Fibroblast of skin of scalp (primary cell): ENCODE measurements at places on chromosomes 11 and 22.

- DNase-seq = peak; percentile 89
Observed at GRCh38 chr22:48492366-48493320, 1335.0 kb downstream of the BRD1 start.

- DNase-seq = peak; percentile 8
Observed at GRCh38 chr11:109338131-109338530, 83.9 kb upstream of the C11orf87 start.

DNA sequence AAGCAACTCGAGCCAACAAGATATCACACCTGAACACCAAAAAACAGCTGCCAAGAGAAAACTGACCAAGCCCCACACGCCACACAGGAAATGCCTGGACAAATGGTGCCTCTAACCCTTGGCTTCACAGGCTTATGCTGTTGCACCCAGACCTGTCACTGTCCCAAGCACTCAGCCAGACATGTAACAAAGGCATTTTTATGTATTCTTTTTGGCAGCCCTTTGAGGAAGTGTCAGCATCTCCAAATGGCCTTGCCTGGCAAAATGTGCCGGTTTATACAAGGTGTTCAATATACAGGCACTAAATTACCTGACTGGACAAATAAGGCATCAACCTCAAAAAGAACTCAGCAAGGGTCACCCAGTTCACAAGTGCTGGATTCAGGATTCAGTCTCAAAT lies 6.1 kb downstream of the HDHD5 start:
- DNase-seq = no peak

DNA sequence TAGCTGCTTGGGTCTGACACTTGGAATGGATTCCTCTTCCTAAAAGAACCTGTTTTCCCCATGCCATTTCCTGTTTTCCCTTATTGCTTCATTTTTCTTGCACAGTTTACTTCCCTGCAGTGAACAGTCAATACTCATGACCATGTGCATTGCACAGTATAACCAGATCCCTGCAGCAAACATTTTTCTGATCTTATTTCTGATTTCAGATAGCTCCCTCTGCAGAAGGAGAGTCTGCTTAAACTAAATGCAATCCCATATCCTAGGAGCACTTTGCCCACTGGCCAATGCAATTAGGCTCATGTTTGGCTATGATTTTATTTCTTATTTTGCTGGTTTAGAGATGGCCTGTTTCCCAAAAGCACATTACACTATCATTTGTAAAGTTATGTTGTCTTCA lies 96.7 kb upstream of the CD44 start:
- DNase-seq = no peak

DNA sequence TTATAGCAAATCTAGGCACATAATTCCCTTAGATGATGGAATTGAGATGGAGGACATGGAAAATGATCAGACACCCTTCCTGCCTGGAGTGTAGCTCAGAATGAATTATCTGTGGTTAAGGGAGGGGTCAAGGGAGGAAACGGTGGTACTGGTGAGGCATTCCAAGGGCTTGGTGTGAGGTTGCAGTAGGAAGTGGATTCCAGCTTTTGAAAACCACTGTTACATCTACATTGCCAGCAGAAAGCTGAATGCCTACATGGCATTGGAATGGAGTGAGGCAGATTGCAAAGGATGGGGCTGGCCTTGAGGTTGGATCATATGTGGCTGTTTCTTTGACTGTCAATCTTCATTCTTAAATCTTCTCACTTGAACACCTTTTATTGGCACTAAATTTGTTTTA lies 684.4 kb downstream of the NTM start:
- peak; percentile 98 for DNase-seq

DNA sequence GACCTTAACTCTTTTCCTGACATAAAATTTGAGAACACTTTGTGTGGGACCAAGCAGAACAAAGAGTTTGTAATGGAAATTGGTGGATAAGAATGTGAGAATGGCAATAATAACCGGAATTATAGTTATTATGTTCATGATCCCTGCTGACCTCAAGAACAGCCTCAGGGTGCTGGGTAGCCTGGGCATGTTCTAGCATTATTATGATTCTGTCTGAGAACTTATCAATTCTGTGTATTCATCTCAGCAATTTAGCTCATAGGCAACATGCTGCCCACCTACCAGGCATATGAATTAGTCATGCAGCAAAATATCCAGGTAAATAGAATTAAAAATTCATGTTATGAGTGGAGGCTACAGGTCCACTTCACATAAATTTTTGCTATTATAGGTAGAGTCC lies 61.9 kb downstream of the CTSC start:
- no peak for DNase-seq

DNA sequence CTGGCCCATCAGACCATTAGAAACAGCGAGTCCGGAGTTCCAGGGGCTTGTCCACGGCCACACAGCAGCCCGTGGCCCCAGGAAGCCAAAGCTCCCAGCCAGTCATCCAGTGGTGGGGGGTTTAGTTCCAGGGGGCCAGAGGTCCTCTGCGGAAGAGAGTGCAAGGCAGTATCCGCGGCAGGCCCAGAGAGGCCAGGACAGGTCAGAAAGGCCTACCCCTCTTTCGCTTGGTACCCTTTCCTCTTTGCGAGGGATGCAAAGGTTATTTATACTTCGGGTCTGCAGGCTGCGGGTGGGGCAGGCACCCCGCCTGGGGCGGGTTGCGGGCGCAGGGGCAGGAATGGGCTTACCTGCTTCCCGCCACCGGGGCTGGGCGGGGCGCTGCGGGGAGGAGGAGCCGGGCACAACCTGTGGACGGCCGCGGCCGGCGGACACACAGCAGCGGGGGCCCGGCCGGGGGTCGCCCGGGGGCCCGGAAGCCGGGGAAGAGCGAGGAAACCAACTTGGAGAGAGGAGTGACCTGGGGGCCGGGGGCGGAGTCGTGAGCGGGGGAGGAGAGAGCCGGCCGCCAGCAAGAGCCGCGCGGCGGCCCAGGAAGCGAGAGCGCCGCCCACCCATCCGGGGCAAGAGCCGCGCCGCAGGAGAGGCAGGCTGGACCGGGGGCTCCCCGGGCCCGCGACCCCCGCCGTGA lies at the start of gene SH3BP1:
Gene SH3BP1 (plus strand): TSS at position 600 of the 691 bp plus-strand sequence. CDS start 119 bp downstream, outside the sequence.
- DNase-seq = peak; percentile 37

DNA sequence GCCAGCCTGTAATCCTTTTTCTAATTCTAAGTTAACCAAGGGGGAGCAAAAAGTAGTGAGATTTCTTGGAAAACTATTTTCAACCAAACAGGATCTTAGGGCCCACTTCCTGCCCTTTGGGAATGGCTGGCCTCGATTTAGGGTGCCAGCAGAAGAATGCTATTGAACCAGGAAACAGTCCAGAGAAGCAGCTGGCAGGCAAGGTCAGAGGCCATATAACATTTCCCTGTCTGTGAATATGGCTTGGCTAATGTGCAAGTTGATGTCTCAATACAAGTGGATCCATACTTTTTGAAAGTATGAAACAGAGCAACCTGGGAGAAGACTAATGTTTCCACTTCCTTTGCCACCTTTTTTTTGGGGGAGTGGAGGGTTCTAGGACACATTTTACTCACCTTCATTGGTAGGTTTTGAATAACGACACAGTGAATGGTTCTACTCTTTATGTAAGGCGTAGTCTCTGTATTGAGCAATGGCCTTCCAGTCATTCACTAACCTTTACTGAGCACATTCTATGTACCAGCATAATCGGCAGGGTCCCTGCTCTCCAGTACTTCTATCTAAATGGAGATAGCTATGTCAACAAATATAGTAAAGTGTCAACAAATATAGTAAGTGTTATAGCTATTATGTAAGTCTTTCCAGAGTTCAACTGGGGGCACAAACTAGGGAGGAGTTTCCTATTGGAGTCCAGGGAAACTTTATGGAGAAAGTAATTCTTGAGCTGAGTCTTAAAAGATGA lies 34.2 kb upstream of the RRM1 start:
- DNase-seq = no peak

GRCh38 chr22:46379066-46379930 lies 43.8 kb downstream of the TRMU start:
- DNase-seq = no peak

GRCh38 chr11:97229936-97230335 lies 840.1 kb downstream of the JRKL start:
- DNase-seq = no peak

GRCh38 chr11:101439488-101439887 lies 144.3 kb downstream of the TRPC6 start:
- DNase-seq = no peak

- no peak for DNase-seq
Observed at GRCh38 chr11:67055812-67056211, 835 bp upstream of the RHOD start.

GRCh38 chr11:833849-834311 lies 1.1 kb downstream of the CD151 start:
- no peak for DNase-seq

- no peak for DNase-seq
Observed at GRCh38 chr22:46536537-46537224, 739 bp downstream of the CELSR1 start.

- no peak for DNase-seq
Observed at GRCh38 chr22:44765571-44766285, 13.4 kb downstream of the ARHGAP8 start.

DNA sequence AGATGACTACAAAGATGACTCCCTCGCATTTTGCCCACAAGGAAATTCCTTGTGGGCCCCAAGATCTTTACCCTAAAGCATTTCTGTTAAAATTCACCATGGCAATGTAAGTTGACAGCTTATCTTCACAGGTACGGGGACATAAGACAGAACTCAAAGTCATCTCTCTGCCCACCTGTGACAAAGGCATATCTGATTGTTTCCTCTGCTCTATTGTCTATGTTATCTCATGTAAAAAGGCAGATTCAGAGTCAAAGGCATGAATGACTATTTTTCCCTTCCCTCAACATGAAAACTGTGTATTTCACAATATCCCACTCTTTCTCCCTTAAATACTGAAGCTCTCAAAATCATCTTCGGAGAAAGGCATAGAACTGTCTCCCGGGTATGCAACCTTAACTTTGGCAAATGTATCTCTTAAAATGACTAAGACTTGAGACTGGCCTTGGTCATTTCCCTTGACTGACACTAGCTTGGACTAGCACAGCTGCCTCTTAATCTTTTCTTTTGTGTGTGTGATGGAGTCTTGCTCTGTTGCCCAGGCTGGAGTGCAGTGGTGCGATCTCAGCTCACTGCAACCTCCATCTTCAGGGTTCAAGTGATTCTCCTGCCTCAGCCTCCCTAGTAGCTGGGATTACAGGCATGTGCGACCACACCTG lies 103.2 kb downstream of the MICAL3 start:
- no peak for DNase-seq

- peak; percentile 68 for DNase-seq
Observed at GRCh38 chr22:39254789-39255298, 10.1 kb upstream of the PDGFB start.

DNA sequence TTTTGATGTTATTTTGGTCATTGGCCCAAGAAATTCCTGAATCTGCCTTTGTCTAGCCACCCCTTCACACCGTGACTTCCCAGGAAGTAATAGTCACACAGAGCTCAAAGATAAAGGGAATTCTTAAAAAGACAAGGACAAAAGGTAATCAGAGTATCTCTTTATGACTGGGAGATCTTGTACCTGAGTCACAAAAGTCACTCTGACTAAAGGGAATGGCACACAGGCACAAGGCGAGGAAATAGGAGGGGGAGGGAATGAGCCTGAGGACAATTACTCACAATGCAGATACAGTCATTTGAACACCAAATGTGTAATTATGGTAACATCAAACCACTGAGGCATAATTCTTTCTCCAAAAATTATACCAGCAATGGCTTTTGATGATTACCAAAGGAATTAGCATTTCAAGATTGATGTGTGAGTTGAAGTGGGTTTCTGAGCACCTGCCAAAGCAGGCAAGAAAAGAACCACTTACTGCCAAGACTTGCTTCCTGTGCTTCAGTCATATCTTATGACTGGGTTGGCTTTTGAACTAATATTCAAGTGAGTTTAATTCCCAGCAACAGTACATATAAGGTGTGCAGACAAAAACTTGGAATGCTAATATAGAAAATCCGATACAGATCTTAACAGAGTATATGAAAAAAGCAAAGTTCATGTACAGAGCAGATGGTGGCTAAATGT lies 856.4 kb downstream of the LRRC4C start:
- no peak for DNase-seq

GRCh38 chr11:125457814-125458343 lies 38.2 kb downstream of the FEZ1 start:
- peak; percentile 61 for DNase-seq

DNA sequence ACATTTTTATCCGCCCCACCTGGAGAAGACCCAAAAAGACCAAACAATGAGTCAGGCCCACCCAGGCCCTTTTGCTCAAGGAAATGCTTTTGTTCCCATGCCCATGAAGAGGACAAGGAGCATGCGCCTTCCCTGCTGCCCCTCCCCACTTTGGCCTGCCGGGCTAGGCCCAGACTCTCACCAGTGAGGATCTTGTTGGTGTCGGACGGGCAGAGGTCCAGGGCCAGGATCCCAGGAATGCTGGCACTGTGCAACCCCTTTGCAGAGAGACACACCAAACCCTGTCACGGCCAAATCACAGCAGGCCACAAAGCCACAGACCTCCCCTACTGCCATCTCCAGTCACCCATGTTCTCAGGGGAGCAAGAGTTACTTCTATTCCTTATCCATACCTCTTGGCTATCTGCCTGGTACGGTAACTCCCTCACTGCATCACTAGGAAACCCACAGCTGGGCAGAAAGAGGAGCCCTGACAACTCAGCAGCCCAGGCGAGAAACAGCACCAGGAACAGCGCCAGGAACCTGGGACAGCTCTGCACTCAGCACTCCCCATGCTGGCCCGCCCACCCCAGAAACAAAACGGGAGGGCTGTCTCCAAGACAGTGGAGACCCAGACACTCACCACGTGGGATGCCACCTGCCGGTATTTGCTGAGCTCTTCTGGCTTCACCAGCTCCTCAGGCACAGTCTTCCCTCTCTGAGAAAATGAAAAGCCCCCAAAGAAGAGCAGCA lies 5.5 kb downstream of the PRPF19 start:
- DNase-seq = no peak

DNA sequence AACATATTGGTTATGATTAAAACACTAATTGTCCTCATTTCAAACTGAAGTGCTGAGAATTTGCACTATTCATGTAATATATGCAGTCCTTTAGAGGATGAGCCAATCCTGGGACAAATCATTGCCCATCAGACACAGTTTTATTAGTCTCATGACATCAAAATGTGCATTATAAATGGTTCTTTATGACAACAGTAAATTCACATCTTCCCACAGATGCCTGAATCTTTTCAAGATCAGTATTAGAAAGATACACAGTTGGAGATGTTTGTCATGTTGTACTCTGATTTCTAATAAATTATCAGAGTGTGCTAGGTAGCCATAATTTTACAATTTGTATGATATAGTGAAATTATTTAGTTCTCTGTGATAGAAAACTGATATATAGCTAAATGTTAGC lies 813.5 kb downstream of the FAM181B start:
- no peak for DNase-seq

- no peak for DNase-seq
Observed at GRCh38 chr22:46040471-46041465, 63.8 kb upstream of the WNT7B start.

- DNase-seq = no peak
Observed at GRCh38 chr22:42283278-42284201, 13.1 kb upstream of the TCF20 start.

- no peak for DNase-seq
Observed at GRCh38 chr11:46012185-46012584, 89.7 kb downstream of the LARGE2 start.

GRCh38 chr11:11635443-11635842 lies 13.6 kb upstream of the GALNT18 start:
- DNase-seq = no peak

GRCh38 chr11:12421386-12421785 lies 44.0 kb downstream of the PARVA start:
- DNase-seq = no peak

GRCh38 chr22:19597399-19597735 lies 73.2 kb upstream of the CLDN5 start:
- no peak for DNase-seq

- no peak for DNase-seq
Observed at GRCh38 chr11:121105063-121105480, 4.0 kb downstream of the TECTA start.
